ENCODE measurements at places on chromosomes 3 and 15.
A peak's percentile ranks its signal among the peaks of the same experiment; 100 is the strongest.

DNA sequence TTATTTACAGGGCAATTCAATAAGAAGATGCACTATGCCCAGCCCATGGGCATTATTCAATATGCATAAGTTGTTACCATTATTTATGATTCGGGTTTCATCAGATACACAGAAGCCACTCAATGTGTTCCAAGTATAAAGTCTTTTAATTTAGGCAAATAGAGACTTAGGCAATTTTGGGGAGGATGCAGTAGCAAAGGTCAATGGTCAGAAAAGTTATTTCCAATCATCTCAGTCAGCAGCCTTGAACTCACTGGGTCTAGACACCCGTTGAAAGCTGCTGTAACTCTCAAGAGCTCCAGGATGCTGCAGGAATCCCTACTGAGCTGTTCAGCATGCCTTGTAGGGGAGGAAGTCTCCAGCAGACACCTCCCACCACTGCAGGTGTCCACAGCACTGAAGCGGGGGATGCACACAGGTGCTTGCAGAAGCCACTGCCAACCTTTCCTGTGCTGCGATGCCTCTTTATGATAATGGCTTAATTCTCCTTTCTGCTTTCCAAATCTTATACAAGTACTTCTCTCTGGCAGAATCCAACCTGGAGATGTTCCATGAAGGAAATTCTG lies 155.0 kb upstream of the SUCLG2 start:
- DNase-seq: peak; percentile 11

DNA sequence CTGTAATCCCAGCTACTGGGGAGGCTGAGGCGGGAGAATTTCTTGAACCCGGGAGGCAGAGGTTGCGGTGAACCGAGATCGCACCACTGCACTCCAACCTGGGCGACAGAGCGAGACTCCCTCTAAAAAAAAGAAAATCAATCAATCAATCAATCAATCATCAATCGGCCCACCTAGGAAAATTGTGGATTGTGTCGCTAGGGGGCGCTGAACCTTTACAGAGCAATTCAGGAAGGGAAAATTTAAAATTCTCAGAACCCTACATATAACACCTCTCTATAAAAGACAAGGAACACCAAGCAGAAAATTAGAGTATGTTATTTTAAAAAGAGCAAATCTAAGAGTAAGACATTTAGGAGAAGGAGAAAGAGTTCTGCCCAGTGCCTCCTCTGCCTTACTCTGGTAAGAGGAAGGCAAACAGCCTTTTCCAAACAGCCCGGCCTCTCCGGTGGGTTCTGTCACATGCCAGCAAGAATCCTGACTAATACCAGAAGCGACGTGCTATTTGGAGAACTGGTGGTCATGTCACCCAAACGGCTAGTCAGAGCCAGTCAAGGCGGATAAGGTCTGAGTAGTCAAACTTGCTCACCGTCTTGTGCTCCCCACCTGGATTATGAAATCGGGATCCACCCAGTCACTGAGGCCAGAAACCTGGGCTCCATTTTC lies 22.3 kb upstream of the SMCO1 start:
- DNase-seq: no peak

DNA sequence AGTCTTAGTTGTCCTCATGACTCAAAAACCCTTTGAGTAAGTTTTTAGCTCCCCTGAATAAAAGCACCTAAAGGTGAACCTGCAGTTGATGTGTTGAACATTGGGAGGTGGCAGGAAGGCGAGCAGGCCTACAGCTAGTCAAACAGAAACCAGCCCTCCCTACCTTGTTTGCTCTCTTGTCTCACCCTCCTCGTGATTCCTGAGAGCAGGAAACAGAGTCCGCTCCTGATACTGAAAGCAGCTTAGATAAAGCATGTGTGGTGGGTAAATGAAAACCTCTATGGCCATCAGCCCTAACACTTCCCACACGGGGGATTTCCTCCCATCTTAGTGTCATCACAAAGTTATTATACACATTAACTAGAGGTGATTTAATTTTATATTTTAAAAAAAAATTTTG lies 21.8 kb upstream of the CLDN18 start:
- peak; percentile 77 for DNase-seq

DNA sequence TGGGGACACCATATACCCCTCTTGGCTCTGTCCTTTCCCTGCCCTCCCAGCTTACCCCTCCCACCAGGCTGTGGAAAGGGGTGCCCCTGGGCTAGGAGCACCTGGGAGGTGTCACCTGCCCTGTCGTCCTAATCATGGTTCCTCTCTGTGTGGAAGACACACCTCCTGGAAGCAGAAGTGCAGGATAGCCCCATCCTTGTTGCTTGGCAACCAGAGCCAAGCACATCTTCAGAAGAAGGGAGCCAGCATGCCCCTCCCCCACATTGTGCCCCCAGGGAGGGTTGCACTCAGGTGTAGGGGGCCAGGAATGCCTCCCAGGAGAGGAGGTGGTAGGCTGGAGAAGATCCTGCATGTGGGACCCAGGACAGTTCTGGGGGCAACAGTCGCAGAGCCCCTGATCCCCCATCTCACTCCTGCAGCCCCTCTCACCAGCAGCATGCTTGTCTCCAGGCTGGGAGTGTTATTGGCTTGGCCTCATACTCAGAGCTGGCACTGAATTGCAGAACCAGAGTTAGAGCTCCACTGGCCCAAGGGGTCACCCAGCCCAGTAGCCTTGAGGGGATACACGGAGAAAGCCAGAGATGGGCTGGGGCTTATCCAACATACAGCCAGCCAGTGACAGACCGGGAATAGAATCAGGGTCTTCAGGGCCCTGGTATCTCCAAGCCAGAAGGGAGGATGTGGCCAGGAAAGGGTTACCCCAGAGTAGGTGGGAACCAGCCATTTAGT lies 8.4 kb downstream of the RAB6B start:
- DNase-seq: no peak

DNA sequence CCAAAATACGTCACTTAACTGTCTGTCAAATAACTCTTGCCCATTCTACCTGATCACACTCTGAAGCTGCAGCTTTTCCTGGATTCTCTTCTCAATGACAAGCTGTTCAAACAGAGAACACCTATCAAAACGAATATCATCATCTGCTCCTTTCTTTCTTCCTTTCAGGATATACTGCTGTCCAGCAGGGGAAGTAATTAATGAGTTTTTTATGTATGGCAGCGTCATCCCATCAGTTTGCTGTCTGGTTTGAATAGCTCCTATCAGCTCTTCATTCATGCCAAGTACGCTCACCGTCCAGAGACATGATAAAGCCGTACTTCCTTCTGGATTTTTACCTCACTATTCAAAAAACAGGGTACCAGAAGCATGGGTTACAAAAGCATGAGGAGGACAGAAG lies at the start of gene CHRM5:
Gene CHRM5 (plus strand): TSS at position 274 of the 400 bp plus-strand sequence. CDS start 94,221 bp downstream, outside the sequence.
- peak; percentile 46 for DNase-seq

DNA sequence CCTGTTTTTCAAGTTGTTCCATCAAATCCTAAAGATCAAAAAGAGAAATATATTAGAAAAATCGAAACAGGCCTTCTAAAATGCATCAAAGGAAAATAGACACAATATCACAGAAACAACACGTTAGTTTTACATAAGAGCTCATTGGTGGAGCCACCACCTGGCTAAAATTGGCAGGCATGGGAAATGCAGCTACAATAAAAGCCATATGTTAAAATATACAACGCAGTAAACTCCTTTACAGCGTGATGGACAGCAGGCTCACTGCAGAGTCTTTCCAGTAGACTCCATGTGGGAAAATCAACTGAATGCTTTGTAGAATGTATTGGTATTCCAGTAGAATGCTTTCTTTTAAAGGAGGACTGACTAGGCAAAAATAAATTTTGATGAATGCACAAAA lies 40.9 kb upstream of the MYO5C start:
- peak; percentile 24 for DNase-seq

DNA sequence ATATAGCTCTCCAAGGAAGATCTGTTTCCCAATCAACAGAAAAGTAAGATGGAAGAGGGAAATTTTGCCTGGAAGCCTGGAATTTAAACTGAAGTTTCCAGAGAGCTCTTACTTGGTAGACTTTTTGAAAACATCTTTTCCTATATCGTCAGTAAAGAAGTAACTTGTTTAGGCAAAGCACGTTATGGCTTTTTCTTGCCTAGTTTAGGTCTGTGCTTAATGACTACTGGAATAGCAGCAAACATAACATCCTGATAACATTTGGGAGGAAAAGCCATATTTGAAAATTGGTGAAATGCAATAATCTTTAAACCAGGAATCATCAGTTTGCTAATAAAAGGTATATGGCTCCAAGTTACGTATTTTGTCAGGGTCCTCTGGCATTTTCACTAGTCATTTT lies 160.4 kb upstream of the CGNL1 start:
- DNase-seq: no peak

- peak; percentile 69 for DNase-seq
Observed at GRCh38 chr3:9396301-9396631, 1.1 kb upstream of the SETD5 start.

DNA sequence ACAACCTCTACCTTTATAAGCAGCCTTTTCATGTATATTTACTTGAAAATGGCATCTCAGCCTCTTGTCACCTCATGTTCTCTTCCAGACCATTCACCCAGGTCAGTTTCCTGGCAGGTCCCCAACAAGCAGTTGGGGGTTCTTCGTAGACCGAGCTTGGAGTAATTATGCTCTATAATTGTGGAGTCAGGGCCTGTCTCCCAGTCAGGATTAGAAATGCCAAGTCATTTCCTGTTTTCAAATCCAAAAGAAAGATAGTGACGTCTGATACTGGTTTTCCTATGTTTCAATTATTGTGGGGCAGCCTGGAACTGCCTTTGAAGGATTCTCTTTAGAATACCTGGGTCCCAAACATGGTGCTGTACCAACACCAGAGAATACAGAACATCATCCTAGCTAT lies 430.6 kb downstream of the MECOM start:
- peak; percentile 90 for DNase-seq

- DNase-seq: peak; percentile 94
Observed at GRCh38 chr3:181623924-181624694, 87.6 kb upstream of the SOX2 start.

DNA sequence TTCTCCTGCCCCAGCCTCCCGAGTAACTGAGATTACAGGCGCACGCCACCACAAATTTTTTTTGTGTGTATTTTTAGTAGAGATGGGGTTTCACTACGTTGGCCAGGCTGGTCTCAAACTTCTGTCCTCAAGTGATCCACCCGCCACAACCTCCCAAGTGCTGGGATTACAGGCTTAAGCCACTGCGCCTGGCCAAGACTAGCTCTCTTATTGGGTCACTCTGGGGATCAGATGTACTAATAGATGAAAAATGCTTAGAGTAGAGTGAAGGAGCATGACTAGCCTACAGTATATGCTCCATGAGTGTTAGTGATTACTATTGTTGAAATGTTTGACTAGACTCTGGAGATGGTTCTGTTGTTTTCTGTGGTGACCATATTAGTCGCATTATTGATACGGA lies 21.8 kb downstream of the RARB start:
- no peak for DNase-seq

GRCh38 chr3:52982839-52983238 lies 63.0 kb downstream of the SFMBT1 start:
- no peak for DNase-seq

GRCh38 chr15:98983334-98983733 lies 24.3 kb downstream of the PGPEP1L start:
- DNase-seq: no peak

- peak; percentile 36 for DNase-seq
Observed at GRCh38 chr3:79297245-79297960, 470.4 kb downstream of the ROBO1 start.

- peak; percentile 29 for DNase-seq
Observed at GRCh38 chr3:35639254-35640186, at the start of gene ARPP21. Gene ARPP21 (plus strand): TSS chr3:35639525. CDS start chr3:35681752, 42,227 bp downstream.

DNA sequence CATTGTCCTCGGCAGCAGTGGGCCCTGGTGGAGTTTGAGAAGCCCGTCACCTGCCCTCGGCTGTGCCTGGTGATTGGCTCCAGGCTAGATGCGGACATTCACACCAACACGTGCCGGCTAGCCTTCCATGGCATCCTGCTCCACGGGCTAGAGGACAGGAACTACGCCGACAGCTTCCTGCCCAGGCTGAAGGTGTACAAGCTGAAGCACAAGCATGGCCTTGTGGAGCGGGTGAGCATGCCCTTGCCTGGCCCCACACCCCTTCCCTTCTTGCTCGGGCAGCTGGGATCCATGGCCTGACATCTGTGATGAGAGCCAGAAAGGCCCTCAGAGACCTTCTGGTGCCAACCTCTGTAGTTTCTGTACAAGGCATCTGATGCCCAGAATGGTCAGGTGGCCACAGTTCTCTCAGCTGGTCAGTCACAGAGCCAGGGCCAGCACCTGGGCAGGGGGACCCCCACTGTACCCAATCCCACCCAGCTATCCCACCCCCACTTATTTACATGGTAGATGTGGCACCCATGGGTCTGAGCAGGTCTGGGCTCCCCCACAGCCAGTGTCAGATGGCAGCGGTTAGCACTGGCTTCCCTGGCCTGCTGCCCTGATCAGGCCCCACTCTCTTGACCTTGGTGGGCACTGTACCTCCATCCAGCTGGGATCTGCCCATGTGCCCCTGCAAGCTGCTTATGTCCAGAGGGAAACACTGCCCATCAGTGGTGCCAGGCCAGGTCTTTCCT lies 124.9 kb downstream of the DNAJB8 start:
- no peak for DNase-seq

DNA sequence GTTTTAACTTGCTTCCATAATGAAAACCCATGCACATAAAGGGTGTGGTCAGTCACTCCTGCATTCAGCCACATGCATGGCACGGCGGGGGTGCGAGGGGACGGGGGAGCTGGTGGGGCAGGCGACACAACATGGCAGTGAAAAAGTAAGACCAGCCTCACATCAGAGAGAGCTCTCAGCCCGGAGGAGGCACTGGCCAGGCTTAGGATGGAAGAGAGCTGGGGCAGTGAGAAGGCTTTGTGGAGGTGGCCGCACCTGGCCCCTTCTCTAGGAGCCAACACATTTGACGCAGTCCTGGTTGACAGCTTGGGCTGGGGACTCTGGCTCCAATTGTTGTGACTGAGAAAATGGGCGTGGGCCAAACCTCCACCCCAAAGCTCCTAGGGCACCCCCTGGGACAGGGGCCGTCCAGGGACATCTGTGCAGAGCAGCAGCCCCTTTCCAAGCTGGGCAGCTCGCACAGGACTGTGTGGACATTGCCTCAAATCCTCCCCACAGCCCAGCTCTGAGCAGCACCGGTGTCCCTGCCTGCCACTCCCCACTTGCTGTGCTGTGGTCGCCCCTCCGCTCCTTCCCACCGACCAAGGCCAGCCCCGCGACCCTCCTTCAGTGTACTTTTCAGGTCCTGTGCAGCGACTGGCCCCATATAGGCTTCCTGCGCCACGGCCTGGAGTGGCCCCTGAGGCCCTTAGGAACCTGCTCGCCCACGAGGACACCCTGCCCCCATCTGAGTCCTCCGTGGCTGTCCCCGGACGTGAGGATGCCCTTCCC lies 126.0 kb upstream of the IQSEC1 start:
- no peak for DNase-seq

Data from NCI-H2081 (cell line).